ENCODE measurements at places on chromosomes 12 and 14.

DNA sequence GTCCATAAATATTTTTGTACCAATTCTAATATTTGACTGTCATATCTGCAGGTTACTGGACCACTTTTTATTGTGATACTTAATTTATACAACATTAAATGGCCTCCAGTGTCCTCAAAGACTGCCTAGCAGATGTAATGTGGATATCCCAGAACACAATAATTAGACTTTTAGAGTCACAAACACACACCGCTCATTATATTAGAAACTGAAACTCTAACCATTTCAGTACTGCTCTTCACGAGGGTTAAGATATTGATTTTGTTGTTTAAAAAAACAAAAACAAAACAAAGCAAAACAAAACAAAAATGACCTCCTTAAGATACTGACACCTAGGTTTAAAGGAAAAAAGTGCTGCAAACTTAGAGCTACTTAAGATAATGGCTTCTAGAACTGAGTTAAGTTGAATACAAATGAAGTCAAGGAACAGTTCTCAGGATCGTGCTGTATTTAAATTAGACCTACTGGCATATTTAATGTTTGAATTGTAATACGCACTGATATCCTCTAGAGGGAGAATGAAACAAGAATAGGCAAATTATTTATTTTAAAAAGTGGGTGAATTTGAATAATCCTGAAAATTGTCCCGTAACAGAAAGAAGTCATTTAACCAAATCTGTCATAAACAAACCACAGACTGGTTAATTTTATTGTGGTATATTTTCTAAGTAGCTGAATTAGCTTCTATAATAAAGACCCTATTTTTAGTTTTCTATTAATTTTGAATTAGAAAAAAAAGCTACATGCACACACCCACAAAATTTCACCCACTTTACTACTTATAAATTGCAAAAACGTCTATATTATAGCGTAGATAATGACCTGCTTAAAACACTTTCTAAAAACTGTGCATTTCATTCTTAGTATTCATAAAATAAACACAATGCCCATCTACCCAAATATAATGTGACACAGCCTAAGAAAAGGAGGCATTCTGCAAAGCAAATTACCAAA is 395.2 kb upstream of the DCN start:
- DNase-seq: no peak

DNA sequence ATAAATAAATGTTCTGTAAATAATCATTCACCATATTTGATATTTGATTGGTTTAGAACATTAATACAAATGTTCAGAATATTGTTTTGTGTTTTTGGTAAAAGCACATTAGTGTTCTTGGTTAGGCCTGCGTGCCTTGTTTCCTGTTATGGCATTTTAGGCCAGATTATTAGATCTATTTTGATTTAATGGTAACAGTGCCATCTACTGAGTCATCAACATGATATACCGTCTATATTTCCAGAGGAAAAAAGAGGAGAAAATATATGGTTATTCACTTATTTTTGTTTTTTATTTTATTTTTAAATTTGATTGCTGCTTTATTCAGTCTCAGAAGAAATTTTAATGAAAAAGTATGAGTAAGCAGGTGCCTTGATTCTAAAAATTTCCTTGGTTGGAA is 60.3 kb downstream of the GPHN start:
- no peak for DNase-seq

GRCh38 chr12:122142857-122143256 is 31.2 kb downstream of the IL31 start:
- no peak for DNase-seq

- no peak for DNase-seq
Observed at GRCh38 chr14:104924421-104925213, at the start of gene PLD4. PLD4 (plus strand) TSS chr14:104924879; CDS start chr14:104927141, 2,262 bp downstream.

GRCh38 chr12:62744551-62744950 is 190.4 kb downstream of the PPM1H start:
- DNase-seq: no peak

- DNase-seq: no peak
Observed at GRCh38 chr12:2212971-2213869, 160.4 kb downstream of the CACNA1C start.

- no peak for DNase-seq
Observed at GRCh38 chr14:72577521-72577920, 316.4 kb downstream of the DPF3 start.

GRCh38 chr12:38995249-38995648 is 89.9 kb upstream of the CPNE8 start:
- DNase-seq: no peak

DNA sequence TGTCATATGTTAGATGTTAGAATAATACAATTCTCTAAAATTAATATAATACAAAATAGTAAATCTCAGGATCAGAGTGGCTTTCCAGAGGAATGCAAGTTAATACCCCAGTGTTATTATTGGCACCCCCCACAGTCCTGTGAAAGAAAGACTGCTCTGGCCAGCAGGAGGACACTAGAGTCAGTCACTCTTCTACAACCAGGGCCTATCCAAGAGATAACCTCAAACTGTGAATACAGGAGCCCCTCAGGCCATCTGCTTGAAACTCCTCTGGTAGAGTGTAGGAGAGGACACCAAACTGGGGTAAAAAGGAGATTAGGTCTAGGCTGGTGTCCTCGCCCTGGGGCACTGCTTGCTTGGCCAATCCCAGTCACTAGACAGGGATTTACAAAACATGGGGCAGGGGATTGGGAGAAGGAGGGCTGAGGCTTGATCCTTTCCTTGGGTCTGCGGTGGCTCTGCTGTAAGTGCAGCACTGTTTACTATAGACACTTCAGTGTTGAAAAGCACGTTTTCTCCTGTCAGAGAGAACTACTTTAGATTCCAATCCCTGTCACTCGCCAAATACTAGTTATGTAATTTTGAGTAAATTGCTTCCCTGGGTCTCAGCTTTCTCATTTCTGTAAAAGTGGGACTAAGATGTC is 44.5 kb upstream of the PTPRR start:
- no peak for DNase-seq

DNA sequence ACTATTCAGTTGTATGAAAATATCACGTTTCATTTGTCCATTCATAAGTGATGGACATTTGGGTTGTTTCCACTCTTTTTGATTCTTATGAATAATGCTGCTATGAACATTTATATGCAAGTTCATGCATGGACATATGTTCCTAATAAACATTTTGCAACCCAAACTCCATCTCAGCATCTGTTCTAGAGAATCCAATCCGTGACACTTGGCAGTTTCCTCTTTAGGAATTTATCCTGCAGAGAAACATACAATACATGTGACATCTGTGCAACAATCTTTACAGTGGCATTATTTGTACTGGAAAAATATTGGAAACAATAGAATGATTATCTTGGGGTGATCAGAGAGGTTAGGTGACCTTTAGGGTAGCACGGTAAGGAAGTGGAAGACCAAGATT is 290.8 kb upstream of the SRRM4 start:
- DNase-seq: no peak

GRCh38 chr12:24554612-24555295 is 394.1 kb downstream of the BCAT1 start:
- DNase-seq: no peak

GRCh38 chr14:91177073-91178034 is 63.5 kb downstream of the DGLUCY start:
- DNase-seq: peak; percentile 52

- no peak for DNase-seq
Observed at GRCh38 chr12:21539797-21540196, 13.7 kb downstream of the SPX start.

- no peak for DNase-seq
Observed at GRCh38 chr12:45336762-45337596, 121.1 kb downstream of the ANO6 start.

DNA sequence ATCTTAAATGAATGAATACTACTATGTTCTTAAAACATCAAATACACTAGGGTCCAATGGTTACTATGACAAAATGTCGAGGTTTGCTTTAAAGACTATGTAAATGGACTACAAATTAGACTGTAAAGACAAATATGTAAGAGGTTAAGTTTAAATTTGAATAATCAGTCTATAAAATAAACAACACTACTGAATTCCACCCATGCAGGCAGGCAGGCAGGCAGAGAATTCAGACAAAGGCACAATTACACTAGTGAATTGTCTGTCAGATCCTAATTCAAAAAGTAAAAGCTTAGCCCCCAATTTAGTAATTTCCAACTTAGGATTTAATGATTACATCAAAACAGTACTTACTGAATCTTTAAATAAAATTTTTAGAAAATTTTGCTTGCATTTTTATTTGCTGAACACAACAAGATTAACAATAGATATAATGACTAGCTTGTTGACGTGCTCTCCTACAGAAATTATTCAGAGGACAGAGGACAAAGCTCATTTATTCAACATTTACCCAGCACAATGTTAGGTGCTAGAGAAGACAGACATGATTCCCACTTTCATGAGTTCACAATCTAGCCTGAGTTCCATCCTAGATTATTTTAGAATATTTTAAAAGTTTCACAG is 97.4 kb downstream of the CDK17 start:
- DNase-seq: no peak

DNA sequence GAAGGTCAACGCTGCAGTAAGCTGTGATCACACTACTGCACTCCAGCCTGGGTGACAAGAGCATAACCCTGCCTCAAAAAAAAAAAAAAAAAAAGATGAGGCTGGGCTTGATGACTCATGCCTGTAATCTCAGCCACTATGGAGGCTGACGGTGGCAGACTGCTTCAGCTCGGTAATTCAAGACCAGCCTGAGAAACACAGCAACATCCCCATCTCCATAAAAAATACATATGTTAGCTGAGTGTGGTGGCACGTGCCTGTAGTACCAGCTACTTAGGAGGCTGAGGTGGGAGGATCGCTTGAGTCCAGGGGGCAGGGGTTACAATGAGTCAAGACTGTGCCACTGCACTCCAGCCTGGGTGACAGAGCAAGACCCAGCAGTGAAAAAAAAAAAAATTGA is 50.4 kb downstream of the GXYLT1 start:
- no peak for DNase-seq

- DNase-seq: no peak
Observed at GRCh38 chr12:53513712-53514410, 6.6 kb upstream of the NPFF start.

DNA sequence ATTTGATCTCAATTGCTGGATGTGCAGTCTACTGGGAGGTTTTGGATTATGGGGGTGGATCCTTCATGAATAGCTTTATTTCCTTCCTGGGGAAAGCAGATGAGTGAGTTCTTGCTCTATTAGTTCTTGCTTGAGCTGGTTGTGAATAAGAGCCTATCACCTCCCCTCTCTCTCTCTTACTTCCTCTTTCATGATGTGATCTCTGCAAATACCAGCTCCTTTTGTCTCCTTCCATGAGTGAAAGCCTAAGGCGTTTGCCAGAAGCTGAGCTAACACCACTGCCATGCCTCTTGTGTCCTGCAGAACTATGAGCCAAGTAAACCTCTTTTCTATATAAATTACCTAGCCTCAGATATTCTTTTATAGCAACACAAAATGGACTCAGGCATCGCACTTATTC is 302.7 kb downstream of the CCER1 start:
- no peak for DNase-seq

DNA sequence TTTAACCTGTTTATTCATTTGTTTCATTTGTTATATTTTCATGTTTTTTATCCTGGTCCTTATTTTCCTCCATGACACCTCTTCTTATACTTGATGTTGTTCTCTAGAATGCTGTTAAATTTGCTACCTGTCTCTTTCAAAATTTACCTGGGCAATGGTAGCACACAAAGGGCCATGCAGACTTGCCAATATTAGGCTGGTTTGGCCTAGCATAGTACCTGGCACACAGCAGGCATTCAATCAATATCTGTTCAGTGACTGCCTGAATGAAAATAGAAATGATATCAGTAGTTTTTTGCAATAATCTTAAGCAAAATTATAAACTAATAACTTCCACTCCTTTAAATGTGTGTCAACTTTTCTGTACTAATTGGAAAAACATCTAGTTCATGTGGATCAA is 325.1 kb downstream of the APAF1 start:
- no peak for DNase-seq

GRCh38 chr12:15364221-15365160 is 42.2 kb downstream of the PTPRO start:
- DNase-seq: no peak

GRCh38 chr12:12433203-12433731 is 76.4 kb downstream of the BORCS5 start:
- no peak for DNase-seq

- no peak for DNase-seq
Observed at GRCh38 chr12:22029991-22030390, 16.0 kb upstream of the CMAS start.

DNA sequence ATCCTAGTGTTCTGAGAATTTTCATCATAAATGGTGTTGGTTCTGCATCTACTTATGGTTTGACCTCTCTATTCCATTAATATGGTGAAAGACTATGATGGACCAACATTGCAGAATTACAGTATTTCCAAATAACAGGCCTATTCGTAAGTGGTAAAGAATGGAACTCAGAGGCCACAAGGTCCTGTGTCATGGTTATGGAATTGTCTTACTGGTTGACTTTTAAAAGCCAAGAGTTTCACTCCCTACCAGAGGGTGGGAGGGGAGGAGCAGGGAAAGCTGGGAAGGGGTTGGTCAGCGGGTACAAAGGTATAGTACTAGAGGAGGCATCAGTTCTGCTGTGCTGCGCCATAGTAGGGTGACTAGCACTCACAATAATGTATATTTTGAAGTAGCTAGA is 153.4 kb downstream of the TMEM132D start:
- no peak for DNase-seq

GRCh38 chr14:96088481-96088880 is 49.3 kb downstream of the C14orf132 start:
- DNase-seq: no peak

- no peak for DNase-seq
Observed at GRCh38 chr14:83994020-83994419, 1535.9 kb upstream of the FLRT2 start.

- DNase-seq: no peak
Observed at GRCh38 chr14:70981000-70981952, 74.0 kb downstream of the PCNX1 start.

- no peak for DNase-seq
Observed at GRCh38 chr14:51534610-51535011, 117.1 kb upstream of the FRMD6 start.

DNA sequence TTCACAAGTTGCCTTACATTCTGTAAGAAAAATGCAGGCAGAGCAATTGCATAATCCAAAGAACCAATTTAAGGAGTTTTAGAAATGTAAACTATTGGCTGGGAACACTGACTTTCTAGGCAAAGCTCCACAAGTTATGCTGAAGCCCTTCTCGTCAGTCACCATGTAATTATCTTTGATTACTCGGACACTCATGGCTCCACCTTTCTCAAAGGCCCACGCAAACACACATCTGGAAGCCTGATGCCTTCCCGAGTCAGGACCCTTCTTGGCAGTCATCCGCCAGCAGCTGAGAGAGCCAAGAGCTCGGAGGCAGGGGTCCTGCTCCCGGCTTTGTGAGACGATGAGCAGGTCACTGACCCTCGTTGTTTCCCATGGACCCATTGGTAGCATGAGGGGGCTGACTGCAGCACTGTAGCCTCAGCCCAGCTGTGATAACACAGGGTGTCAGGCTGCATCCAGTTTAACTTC is 202.2 kb downstream of the TMEM132D start:
- no peak for DNase-seq

GRCh38 chr14:92655419-92656201 is 92.8 kb downstream of the LGMN start:
- no peak for DNase-seq

GRCh38 chr12:46259713-46260112 is 9.1 kb downstream of the SLC38A1 start:
- no peak for DNase-seq
